Activated T-helper 9 cell treated with anti-CD3 and anti-CD28 coated beads, Interleukin-2, amount 50 U/mL, for 16 hours (primary cell): ENCODE measurements at places on chromosomes 4 and X.

DNA sequence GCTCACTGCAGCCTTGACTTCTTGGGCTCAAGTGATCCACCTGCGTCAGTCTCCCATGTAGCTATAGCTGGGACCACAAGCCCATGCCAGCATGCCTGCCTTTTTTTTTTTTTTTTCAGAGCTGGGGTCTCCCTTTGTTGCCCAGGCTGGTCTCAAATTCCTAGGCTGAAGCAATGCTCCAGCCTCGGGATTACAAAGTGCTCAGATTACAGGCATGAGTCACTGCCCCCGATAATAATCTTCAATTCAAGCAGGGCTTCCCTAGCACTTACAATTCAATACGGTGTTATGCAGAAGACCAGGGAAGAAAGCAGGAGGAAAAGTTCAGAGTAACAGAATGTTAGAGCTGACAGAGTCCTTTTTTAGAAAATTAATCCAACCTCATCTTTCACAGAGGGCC, 26.1 kb downstream of the OTOP1 start:
- DNase-seq: no peak

DNA sequence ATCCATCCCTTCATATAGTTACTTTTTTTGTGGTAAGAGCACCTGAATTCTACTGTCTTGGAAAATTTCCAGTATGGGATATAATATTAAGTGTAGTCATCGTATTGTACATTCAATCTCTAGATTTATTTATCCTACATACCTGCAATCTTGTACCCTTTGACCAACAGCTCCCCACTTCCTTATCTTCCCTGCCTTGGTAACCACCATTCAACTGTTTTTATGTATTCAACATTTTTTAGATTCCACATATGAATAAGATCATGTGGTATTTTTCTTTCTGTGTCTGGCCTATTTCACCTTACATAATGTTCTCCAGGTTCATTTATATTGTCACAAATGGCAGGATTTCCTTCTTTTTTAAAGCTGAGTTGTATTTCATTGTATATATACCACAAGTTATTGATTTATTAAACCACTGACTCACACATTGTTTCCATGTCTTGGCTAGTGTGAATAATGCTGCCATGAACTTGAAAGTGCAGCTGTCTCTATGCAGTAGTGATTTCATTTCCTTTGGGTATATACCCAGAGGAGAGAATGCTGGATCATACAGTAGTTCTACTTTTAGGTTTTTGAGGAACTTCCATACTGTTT, 572.5 kb downstream of the MAGEB5 start:
- DNase-seq: no peak

DNA sequence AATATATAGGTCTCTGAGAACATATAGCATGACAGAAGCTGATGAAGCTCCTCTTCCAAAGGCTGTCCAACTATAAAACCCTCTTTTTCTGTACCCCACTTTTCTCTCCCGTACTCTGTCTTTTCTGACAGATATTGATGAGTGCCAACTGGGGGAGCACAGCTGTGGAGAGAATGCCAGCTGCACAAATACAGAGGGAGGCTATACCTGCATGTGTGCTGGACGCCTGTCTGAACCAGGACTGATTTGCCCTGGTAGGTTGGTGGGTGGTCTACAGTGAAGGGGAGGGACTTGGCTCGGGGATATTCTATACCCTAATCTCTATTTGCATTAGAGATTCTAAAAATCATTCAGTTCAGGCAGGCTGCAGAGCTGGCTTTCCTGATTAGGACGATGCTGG, 80.4 kb downstream of the EGF start:
- DNase-seq: no peak

- no peak for DNase-seq
These were observed 21.5 kb downstream of the FAM114A1 start for GRCh38 chr4:38889143-38889542.

- no peak for DNase-seq
These were observed 35.3 kb downstream of the NALF2 start for GRCh38 chrX:69539437-69539836.

GRCh38 chr4:87405211-87405820, 14.3 kb upstream of the HSD17B11 start:
- no peak for DNase-seq

DNA sequence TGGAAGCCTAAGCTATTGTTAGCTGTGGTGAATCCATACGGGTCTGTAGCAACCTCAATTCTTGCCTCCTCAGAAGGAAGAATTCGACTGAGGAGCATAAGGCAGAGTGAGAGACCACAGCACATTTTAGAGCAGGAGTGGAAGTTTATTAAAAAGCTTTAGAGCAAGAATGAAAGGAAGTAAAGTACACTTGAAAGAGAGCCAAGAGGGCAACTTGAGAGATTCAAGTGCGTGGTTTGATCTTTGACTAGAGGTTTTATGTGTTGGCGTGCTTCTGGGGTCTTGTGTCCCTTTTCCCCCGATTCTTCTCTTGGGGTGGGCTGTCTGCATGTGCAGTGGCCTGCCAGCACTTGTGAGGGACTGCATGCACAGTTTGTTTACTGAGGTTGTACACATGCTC, 880.6 kb upstream of the INTU start:
- DNase-seq: no peak

DNA sequence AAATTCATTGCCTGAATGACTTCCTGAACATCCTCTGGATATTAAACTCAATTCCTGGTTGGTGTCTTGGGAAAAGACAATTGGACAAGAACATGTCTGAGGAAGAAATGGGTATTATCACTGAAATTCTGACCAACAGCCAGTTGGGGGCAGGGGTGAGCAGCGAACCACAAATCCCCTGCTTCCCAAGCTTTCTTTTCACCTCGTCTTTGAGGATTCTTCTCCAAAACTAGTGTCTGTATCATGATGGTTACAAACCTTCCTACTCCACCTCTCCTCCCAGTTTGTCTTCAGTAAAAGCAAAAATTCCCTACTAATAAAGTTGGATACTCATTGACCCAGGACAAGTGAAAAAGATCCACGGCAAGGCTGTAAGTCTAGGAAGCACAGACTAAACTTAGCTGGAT, 48.3 kb upstream of the WDR1 start:
- no peak for DNase-seq

- DNase-seq: no peak
These were observed 135.2 kb downstream of the ARSF start for GRCh38 chrX:3176439-3176820.

GRCh38 chrX:38332505-38332904, 5.2 kb upstream of the RPGR start:
- no peak for DNase-seq

DNA sequence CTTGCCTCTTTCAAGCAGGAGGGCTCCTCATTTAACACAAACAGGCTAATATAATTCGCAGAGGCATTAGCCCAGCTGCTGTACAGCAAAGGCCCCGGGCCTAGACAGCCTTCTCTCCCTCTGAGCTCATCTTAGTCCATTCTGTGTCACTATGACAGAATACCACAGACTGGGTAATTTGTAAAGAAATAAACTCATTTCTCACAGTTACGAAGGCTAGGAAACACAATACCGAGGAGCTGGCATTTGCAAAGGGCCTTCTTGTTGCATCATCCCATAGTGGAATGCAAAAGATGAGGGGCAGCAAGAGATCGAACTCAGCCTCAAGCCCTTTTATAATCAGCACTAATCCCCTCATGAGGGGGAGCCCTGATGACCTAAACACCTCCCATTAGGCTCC, 48.5 kb downstream of the TSPAN5 start:
- no peak for DNase-seq

GRCh38 chr4:146099585-146099984, 75.9 kb upstream of the LSM6 start:
- no peak for DNase-seq

DNA sequence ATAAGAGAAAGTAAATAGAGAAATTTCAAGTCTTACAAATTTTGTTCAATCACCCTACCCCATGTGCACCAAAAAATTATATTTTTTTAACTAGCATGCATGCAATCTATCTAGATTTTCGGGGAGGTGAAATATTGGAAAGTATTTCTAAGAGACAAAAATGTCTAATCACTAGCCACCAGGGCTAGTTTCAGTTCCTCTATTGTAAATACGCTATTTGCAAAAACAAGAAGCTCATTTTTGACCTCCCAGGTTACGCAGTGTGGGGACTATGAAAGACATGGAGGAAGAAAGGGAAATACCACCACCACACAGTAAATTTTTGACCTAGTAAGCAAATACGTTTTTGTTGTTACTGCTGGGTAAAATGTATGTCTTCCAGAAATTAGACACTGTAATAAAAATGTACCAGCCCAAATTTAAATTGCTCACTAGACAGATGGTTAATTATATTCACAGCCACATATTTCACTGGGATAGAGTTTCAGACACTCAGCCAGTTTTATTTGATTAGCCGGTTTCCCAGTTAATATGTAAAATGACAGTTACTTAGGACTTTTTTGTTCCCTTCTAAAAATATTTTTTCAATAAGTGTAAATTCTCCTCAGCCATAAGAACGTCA, 2.2 kb downstream of the NEXMIF start:
- no peak for DNase-seq

DNA sequence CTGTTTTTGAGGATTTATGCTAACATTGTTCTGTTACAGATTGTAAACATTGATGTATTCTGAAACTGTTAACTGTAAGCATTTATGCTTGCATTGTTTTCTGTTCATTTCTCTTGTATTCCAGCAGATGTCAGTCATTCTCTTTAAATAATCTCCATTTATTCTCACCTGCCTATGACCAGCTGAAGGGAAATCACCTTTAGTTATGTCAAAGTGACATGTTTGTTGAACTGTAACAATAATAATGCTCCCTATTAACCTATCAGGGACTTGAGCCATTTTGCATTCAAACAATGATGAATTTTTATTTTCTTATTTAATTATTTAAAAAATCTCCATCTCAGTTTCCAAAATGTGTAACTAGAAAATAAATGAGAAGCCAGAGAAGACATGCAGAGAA, 58.0 kb downstream of the SPCS3 start:
- no peak for DNase-seq

GRCh38 chr4:4526401-4526800, 15.4 kb downstream of the STX18 start:
- no peak for DNase-seq

GRCh38 chrX:20742106-20742505, 475.4 kb upstream of the RPS6KA3 start:
- DNase-seq: no peak

GRCh38 chrX:3461397-3462165, 115.1 kb upstream of the MXRA5 start:
- DNase-seq: no peak

DNA sequence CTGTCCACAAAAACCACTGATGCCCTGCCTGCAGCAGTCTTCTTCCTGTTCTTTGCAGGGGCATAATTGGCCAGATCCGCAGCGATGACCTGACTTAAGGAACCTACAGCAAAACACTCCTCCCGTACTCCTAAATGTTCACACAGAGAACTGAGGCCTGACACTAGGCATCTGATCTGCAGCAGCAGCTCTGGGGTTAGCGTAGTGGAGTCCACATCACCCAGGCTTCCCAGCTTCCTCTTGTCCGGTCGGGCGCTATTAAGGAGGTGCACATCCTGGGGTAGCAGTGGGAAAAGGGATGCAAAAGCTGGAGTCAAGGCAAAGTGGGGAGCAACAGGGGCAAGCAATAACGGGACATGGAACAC, 758 bp downstream of the SCFD2 start:
- no peak for DNase-seq

DNA sequence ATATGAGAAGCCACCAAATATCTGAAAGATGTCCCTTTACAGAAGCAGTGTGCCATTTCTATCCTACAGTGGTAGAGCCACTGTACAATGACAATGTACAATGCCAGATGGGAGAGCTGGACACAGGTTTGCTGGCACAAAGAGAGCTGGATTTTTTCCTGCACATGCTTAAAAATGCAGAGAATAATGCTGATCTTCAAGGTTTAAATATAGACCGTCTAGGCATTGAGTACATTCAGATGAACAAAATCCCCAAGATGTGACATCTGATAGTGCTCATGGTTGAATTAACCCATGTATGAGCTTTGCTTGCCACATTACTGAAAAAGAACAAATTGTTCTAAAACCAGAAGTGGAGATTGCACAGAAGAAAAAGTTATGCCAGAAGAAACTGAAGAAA, 11.7 kb downstream of the ADGRL3 start:
- no peak for DNase-seq

GRCh38 chr4:53924333-53925049, 139.9 kb downstream of the CHIC2 start:
- DNase-seq: no peak

DNA sequence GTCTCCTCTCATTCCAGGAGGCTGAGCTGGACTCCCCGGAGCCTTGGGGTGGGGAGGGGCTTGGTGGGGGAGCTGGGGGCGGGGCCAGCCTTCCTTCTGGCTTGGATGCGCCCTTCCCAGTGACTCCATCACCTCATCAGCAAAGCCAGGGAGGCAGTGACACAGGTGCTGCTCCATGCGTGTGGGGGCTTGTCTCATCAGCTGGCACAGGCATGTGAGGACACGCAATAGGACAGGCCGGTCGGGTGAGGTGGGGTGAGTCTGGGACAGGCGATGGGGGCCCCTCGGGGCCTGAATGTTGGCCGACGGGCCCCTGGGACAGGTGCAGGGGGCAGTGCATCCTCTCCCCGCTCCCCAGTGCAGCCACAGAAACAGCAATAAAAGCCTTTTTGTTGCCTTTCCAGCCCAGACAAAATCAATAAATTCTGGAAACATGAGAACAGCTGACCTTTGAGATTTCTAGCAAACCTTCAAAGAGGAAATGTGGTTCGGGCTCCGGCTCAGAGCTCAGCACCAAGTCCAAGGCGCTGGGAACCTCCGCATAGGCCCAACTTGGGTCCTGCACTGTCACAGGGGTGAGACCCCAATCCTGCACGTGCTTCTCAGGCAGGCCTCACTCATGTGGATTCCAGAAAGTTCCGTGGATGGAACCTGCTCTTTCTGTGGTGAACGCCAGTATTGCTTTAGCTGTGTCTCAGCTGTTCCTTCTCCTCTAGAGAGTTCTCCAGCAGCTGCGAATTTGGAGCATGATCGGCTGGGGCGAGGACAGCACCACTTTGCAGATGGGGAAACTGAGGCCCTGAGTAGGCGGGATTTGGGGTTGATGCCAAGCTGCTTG, 18.5 kb downstream of the ADRA2C start:
- no peak for DNase-seq

GRCh38 chr4:110808351-110808878, 185.5 kb upstream of the PITX2 start:
- no peak for DNase-seq

- peak; percentile 44 for DNase-seq
These were observed 51.5 kb upstream of the TRIM2 start for GRCh38 chr4:153152501-153153338.

DNA sequence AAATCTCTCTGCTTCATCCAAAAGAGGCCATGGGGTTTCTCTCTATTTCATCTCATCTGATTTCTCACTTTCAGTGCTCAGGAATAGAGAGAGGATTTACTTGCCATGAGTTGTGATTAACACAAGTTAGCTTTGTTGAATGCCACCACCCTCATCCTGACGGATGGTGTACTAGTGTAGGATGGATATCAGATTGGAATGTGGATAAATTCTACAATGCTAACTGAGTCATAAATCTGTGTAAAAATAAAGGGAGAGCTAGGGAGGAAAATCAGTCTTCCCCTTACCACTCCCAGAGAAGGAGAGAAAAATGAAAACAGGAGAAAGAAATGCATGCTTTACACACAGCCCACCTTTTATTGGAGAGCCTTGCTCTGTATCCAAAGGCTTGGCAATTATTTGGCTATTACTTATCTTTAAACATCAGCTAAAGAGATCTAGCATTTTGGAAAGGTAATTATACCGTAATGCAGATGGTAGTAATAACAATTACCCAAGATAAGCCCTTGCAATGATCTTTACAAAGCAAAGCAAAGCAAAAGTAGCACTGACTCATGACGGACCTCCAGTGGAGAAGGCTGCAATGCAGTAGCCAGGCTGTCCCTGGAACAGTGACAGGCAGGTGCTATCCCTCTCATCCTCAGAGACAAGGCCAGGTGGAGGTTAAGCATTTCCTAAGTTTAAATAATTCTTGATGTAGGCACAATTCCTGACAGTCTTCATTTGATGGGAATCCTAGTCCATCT, 306.3 kb upstream of the PPARGC1A start:
- no peak for DNase-seq
